AML-193 (cell line): ENCODE measurements at places on chromosomes 1 and 21.

- no peak for DNase-seq
Observed at GRCh38 chr1:31848381-31848897, 32.6 kb upstream of the SPOCD1 start.

GRCh38 chr1:167599957-167600581, 30.0 kb upstream of the RCSD1 start:
- DNase-seq, result peak; percentile 81

DNA sequence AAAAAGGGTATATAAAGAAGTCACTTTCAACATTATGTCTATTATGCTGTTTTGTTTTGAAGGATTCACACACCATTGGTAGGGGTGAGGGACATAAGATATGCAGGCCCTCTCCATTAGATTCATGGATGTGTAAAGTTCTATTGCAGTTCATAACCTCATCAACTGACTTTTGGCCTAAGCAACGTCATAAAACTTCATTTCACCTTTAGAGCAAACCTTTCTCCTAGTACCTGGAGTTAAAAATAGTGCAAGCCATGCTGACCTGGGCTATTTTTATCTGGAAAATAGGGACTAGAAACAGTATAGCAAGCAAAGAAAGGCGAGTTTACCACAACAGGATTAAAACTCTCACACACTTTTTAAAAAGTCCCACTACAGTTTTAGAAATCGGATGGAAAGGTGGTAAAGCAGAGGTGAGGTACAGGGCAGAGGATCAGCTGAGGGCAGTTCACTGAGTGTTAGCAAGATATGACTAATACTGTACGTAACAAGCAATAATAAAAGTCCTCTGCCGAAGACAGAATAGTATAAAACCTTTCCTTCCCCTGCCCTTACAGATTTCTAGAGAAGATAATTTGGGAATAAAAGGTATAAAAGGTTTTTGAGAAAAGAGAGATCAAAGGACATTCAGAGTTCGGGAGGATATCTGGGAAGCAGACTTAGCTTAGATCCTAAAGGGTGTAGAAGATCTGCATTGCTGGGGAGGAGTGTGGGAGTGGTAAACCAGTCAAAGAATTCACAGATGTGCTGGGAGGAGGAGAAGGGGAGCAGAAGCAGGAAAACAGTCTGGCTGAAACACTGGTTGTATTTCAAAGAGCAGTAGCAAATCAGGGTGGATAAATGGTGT, 14.3 kb downstream of the EGLN1 start:
- DNase-seq, result no peak

DNA sequence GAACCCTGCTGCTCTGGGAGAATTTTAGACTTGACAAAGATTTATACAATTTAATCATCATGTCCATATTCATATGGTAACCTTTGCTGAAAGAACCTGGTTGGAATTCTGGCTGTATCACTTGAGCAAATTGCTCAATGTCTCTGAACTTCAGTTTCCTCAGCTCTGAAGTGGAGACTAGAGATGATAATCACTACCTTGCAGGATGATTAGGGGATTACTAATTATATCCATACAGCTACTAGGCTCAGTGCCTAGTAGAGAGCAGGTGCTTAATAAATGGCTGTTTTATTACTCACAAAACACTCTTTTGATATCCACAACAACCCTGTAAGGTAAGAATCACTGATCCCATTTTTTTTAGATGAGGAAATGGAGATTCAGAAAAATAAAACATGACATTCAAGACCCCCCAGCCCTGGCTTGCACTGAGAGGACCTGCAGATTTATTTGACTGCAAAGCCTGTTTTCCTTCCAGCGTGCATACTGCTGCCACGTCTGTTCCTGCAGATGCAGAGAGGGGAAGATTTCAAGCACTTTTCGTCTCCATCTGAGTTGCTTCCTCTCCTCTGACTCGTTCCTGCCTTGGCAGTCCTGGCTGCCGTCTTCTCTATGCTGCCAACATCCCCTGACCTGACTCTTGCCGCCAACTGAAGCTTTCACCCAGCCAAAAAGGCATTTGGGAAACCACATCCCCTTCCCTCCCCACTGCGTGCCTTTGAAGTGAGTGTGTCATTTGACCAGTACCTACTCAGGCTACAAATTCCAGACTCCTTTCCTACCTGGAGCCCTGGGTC, 203.0 kb downstream of the PLPP3 start:
- DNase-seq, result no peak

- no peak for DNase-seq
Observed at GRCh38 chr1:151486557-151486956, 24.6 kb upstream of the CGN start.

DNA sequence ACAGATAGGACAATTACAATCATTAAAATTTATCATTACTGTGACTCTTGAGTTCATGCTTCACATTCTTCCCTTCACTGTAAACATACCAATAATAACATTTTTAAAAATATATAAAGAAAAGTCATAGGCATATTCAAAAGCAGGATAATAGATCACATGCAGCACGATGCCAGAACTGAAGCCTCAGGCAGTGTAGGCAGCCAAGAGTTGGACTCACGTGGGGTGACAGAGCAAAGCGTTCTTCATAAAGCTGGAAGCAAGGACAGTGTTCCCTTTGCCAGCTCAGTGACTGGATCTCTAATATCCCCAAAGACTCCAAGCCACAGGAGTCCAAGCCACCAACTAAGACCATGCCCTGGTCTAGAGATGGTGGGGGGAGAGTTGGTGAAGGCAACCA, 77.7 kb downstream of the ODF2L start:
- no peak for DNase-seq

- DNase-seq, result peak; percentile 17
Observed at GRCh38 chr1:38489844-38490270, 369.7 kb downstream of the RRAGC start.

DNA sequence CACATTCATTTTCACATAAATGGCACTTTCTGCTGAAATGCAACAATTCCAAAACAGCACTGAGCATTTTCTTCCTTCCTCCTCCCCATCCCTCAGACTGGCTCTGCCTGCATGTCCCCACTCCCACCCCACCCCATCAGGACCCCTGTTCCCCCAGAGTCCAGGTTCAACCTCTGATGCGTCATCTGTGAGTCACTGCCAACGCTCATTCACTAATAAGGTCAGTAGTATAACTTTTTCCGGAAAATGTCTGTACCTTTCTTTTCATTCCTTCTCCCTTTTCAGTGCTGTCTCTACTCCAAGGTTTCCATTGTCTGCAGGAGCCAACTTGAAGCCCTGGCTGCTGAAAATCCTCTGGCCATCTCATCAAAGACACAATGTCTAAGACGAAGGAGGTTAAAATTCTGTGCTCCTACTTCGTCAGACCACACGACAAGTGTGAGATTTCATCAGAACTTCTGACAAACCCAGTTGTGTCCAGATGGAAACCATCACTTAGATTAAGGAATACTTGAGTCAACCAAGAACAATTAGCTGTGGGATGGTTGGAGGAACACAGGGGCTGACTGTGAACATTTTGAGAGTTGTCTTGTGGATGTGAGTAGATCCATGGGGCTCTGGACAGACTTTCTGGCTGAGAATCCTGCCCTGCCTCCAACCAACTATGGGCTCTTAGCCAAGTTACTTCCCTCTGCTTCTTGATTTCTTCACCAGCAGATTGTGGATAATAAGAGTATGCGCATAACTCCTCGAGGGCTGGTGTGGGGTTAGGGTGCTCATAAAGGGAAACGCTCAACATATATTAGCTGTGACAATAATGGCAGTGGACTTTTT, 35.6 kb upstream of the UTS2 start:
- no peak for DNase-seq

- DNase-seq, result no peak
Observed at GRCh38 chr1:27402349-27402754, 9.9 kb downstream of the GPR3 start.

DNA sequence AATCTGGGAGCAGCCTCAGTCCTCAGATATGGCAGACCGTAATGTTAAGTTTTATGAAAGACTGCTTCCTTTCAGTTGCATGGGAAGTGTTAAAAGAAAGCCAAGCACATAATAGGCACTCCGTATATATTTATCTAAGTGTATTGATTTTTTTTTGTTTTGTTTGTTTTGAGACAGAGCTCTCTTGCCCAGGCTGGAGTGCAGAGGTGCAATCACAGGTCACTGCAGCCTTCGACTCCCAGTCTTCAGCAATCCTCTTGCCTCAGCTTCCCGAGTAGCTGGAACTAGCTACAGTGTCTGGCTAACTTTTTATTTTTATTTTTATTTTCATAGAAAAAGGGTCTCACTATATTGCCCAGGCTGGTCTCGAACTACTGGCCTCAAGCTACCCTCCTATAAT, 341.8 kb downstream of the USH2A start:
- DNase-seq, result no peak

- DNase-seq, result peak; percentile 35
Observed at GRCh38 chr1:112298558-112298957, 97.5 kb upstream of the CTTNBP2NL start.

- peak; percentile 10 for DNase-seq
Observed at GRCh38 chr1:177780096-177780700, 189.7 kb downstream of the SEC16B start.

GRCh38 chr1:89453123-89453972, 71.3 kb upstream of the LRRC8B start:
- DNase-seq, result no peak

- DNase-seq, result no peak
Observed at GRCh38 chr1:205204552-205204951, 7.0 kb downstream of the DSTYK start.

GRCh38 chr21:40723317-40723716, 123.6 kb downstream of the DSCAM start:
- DNase-seq, result no peak
